Right lobe of liver (tissue), 6 donors: ENCODE measurements at places on chromosomes 16 and 17. TPM values are rescaled to one million over a fixed set of nuclear protein-coding genes. Genes with fewer than 3 reads are reported as not detected.
A peak's percentile ranks its signal among the peaks of the same experiment; 100 is the strongest.

DNA sequence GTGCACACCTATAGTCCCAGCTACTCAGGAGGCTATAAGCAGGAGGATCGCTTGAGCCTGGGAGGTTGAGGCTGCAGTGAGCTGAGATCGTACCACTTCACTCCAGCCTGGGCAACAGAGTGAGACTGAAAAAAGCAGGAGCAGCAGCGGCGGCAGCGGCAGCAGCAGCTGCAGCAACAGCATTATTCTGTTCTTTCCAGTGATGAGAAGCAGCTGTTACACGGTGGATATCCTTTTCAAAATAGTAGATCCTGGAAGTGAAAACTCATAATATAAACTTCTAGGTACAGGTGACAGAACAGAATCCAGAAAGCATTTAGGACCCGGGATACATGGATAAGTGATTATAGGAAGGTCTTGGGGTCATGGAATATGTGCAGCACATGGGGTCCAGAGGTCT, 17.8 kb upstream of the HNF1B start:
- no peaks in the 10 kb centered on the region for H3K36me3 ChIP-seq
- no peaks in the 10 kb centered on the region for H3K27me3 ChIP-seq
- H3K4me3 ChIP-seq = no peak overlapping the region

DNA sequence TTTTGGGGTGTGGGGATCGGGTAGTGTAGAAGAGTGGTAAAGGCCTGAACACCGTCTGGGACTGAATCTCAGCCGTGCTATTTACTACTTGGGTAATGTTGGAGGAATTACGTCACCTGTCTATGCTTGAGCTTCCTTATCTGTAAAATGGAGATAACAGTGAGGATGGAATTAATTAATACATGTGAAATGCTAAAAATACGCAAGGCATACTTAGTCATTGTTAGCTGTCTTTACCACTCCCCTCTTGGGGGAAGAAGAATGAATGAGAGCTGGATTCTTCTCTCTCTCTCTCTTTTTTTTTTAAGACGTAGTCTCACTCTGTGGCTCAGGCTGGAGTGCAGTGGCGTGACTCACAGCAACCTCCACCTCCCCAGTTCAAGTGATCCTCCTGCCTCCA, 41.1 kb upstream of the TANGO6 start:
- no peak overlapping the region for H3K27ac ChIP-seq
- H3K4me1 ChIP-seq = no peaks in the 10 kb centered on the region
- H3K27me3 ChIP-seq = no peaks in the 10 kb centered on the region
- DNase-seq = no peak
- H3K36me3 ChIP-seq = peaks cover 2% of the 10 kb centered on the region

DNA sequence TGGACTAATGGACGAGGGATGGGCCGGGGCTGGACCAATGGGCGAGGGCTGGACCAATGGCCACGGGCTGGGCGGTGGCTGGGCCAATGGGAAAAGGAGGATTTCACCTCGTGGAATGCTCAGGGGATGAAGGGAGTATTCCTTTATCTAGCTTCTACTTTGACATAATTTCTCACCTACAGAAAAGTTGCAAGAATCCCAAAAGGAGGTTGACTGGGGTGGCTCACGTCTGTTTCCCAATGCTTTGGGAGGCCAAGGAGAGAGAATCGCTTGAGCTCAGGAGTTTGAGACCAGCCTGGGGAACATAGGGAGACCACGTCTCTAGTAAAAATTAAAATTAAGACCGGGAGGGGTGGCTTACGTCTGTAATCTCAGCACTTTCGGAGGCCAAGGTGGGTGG, 5.7 kb upstream of the FLYWCH1 start:
- no peak overlapping the region for H3K4me3 ChIP-seq
- DNase-seq = no peak
- H3K27me3 ChIP-seq = no peaks in the 10 kb centered on the region
- H3K4me1 ChIP-seq = peaks cover 10% of the 10 kb centered on the region
- H3K27ac ChIP-seq = no peak overlapping the region

DNA sequence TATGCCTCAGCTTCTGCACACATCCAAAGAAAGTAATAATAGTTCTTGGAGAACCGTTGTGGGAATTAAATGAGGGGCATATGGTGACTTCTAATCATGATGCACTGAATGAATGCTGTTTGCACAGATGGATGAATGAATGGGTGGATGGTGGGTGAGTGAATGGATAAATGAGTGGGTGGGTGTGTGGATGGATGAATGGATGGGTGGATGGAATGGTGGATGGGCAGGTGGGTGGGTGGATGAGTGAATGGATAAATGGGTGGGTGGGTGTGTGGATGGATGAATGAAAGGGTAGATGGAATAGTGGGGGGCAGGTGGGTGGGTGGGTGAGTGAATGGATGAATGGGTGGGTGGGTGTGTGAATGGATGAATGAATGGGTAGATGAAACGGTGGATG, 44.9 kb upstream of the FOXF1 start:
- H3K4me3 ChIP-seq = no peak overlapping the region
- H3K27ac ChIP-seq = no peak overlapping the region
- no peaks in the 10 kb centered on the region for H3K4me1 ChIP-seq
- no peaks in the 10 kb centered on the region for H3K36me3 ChIP-seq

GRCh38 chr16:87764600-87765472, 950 bp downstream of the KLHDC4 start:
- peaks cover 18% of the 10 kb centered on the region for H3K36me3 ChIP-seq
- H3K27me3 ChIP-seq = no peaks in the 10 kb centered on the region
- H3K4me3 ChIP-seq = peak overlapping the region; percentile 82
- H3K27ac ChIP-seq = no peak overlapping the region

GRCh38 chr16:82201351-82201750, 31.3 kb upstream of the MPHOSPH6 start:
- H3K4me1 ChIP-seq = peaks cover 4% of the 10 kb centered on the region
- no peak overlapping the region for H3K27ac ChIP-seq
- DNase-seq = no peak
- no peaks in the 10 kb centered on the region for H3K36me3 ChIP-seq
- H3K4me3 ChIP-seq = no peak overlapping the region

DNA sequence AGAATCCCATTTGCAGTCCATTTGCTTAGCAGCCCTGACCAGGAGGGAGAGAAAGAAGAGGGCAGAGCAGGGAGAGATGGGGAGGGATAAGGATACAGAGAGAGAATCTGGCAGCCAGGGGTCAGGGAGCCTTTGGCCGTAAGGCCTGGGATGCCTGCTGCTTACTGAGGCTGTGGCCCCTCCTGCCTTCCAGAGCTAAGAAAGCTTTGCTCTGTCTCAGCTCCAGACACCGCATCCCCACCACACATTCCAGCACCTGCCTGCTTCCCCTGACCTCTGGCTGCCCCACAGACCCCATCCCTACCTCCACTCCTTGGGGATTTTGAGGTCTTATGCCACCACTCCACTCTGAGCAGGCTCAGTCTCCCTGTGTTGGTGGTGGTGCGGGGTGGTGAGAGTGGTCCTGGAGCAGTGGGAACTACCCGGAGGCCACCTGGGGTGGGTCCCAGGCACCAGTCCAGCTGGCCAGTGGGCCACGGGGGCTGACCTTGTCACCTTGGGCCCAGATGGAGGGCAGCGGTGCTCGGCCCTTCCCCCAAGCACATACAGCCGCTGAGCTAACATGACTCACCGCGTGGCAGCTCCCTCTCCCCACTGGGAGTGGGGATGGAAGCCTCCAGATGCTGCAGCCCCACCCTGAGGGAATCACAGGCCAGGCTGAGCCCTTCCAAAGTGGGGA, 58.3 kb downstream of the RAI1 start:
- H3K4me1 ChIP-seq = no peaks in the 10 kb centered on the region
- no peak for DNase-seq
- H3K27ac ChIP-seq = no peak overlapping the region
- no peaks in the 10 kb centered on the region for H3K27me3 ChIP-seq
- no peak overlapping the region for H3K4me3 ChIP-seq
- no peaks in the 10 kb centered on the region for H3K36me3 ChIP-seq

RGS9 gene
- total RNA-seq = 1.9 TPM

NXN gene
- 8.9 TPM for total RNA-seq

GRCh38 chr17:29847527-29848400, 82.3 kb downstream of the SSH2 start:
- H3K27ac ChIP-seq = no peak overlapping the region
- H3K4me1 ChIP-seq = no peaks in the 10 kb centered on the region
- H3K27me3 ChIP-seq = no peaks in the 10 kb centered on the region
- no peaks in the 10 kb centered on the region for H3K36me3 ChIP-seq
- DNase-seq = no peak

DNA sequence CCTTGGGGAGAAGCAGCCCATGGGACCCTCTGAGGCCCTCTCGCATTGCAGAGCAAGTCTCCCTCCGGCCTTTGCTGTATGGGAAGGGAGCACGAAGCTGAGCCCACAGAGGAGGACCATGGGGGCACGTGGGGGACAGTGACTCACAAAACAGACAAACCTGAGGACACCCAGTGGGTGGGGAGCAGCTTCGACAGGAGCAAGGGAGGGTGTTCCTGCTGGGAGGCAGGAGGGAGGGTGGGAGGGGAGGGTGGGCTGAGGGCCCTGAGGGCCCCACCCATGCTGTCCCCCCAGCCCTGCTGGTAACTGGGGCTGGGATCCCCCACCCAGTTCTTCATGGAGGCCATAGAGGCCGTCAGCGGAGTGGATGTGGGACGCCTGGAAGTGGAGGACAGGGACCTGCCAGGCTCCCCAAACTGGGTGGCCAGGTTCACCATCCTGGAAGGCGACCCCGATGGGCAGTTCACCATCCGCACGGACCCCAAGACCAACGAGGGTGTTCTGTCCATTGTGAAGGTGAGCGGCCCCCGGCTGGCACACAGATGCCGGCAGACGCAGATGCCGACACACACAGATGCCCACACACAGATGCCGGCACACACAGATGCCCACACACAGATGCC, 12.5 kb downstream of the SLC22A31 start:
- H3K36me3 ChIP-seq = no peaks in the 10 kb centered on the region
- H3K27me3 ChIP-seq = no peaks in the 10 kb centered on the region
- H3K4me3 ChIP-seq = no peak overlapping the region
- H3K4me1 ChIP-seq = no peaks in the 10 kb centered on the region
- peak; percentile 50 for DNase-seq

DNA sequence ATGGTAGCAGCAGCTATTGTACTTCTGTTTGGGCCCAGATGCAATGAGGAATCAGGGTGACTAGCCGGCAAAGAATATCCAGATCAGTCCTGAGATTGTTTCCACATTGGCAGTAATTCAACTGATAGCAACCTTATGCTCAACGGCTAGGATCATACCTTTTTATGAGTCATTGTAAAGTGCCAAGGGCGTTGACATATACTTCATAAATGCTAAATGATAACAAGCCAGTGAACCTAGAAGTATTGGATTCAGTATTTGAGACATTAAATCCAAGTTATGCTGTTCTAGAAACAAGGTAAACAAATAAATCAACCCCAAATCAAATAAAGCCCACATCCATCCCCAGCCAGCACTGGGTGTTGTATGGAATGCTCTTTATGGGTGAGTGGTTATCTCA, 207.1 kb upstream of the ZFHX3 start:
- no peaks in the 10 kb centered on the region for H3K4me1 ChIP-seq
- no peak overlapping the region for H3K4me3 ChIP-seq
- no peaks in the 10 kb centered on the region for H3K36me3 ChIP-seq

GRCh38 chr16:50478773-50479149, 69.4 kb upstream of the NKD1 start:
- no peak for DNase-seq
- H3K36me3 ChIP-seq = no peaks in the 10 kb centered on the region
- no peak overlapping the region for H3K27ac ChIP-seq
- H3K4me1 ChIP-seq = no peaks in the 10 kb centered on the region
- no peak overlapping the region for H3K4me3 ChIP-seq
- H3K27me3 ChIP-seq = no peaks in the 10 kb centered on the region

FBXO39 gene
- 1.2 TPM for total RNA-seq

- DNase-seq = no peak
- no peaks in the 10 kb centered on the region for H3K27me3 ChIP-seq
- H3K4me1 ChIP-seq = no peaks in the 10 kb centered on the region
These were observed 12.5 kb downstream of the NXN start for GRCh38 chr17:967122-967521.

DNA sequence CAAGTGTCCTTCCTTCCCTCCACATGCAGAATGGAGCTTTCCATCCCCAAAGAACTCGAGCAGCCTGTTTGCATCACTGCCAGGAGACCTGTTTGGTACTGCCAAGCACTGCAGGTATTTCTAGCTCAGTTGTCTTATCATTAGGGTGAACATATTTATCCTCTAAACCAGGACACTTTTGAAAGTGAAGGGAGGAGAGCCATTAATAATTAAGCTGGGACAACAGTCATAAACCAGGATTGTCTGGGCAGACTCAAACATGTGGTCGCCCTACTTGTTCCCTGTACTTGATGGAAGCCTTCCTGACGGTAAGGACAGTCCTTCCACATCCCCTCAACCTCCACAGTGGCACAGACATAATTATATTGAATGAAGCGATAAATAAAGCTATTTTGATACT, 67.4 kb downstream of the PRKCA start:
- no peak overlapping the region for H3K27ac ChIP-seq
- no peak for DNase-seq
- H3K36me3 ChIP-seq = no peaks in the 10 kb centered on the region
- H3K4me3 ChIP-seq = no peak overlapping the region
- H3K27me3 ChIP-seq = no peaks in the 10 kb centered on the region

GRCh38 chr17:13544292-13544691, 57.4 kb downstream of the HS3ST3A1 start:
- no peaks in the 10 kb centered on the region for H3K4me1 ChIP-seq
- no peaks in the 10 kb centered on the region for H3K36me3 ChIP-seq
- H3K27me3 ChIP-seq = no peaks in the 10 kb centered on the region
- H3K4me3 ChIP-seq = no peak overlapping the region

OR1A1 gene
- total RNA-seq = not detected

DNA sequence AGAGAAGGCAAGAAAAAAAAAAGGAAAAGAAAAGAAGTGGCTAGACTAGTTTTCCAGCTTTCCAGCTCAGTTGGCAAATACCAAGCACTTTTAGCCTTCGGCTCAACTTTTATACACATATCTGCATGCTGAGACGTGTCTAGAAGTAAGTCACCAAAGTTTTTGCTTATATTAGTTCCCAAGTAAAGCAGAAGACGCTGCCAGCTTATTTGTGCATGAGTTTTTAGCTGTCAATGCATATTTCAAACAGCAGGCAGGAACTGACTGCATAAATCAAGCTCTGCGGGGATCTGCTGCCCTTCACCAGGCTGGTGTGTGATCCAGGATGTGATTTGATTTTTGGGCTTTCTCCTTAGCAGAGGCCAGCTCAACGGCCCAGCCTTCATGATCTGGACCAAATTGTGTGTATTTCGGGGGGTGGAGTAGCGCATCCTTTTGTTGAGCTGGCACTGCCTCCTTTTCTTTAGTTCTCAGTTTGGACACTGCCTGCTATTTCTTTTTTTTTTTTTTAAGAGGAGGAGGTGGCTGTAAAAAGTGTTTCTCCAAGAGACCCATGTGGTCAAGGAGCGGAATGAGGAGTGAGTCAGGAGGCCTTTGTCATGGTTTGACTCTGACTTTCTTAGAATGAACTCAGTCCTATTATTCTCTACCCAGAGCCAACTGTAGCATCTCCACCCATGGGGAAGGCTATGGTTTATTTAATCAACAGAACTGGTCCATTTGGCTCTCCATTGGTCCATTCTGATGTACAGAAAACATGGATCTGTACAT, 162.6 kb upstream of the XYLT1 start:
- no peaks in the 10 kb centered on the region for H3K36me3 ChIP-seq
- H3K4me3 ChIP-seq = no peak overlapping the region
- no peaks in the 10 kb centered on the region for H3K27me3 ChIP-seq
- no peaks in the 10 kb centered on the region for H3K4me1 ChIP-seq
- DNase-seq = no peak

- no peaks in the 10 kb centered on the region for H3K4me1 ChIP-seq
- peak within 1 kb of the TSS; percentile 32 for H3K4me3 ChIP-seq
- H3K27ac ChIP-seq = no peak within 1 kb of the TSS
- peak; percentile 78 for DNase-seq
These were observed at the start of gene PIK3R5 for GRCh38 chr17:8965394-8966168. Gene PIK3R5 (minus strand): TSS chr17:8965707. CDS start chr17:8911494, 54,213 bp downstream.

SPIRE2 gene
- total RNA-seq = 6.4 TPM

CACNG5 gene
- not detected for total RNA-seq
